ENCODE measurements at places on chromosomes 5 and 9. TPM values are rescaled to one million over a fixed set of nuclear protein-coding genes. Genes with fewer than 3 reads are reported as not detected.
A peak's percentile ranks its signal among the peaks of the same experiment; 100 is the strongest.

The PCDHGA1 gene
- total RNA-seq = 0.38 TPM

GRCh38 chr5:72234265-72234700, 85.8 kb downstream of the MRPS27 start:
- no peak for DNase-seq

DNA sequence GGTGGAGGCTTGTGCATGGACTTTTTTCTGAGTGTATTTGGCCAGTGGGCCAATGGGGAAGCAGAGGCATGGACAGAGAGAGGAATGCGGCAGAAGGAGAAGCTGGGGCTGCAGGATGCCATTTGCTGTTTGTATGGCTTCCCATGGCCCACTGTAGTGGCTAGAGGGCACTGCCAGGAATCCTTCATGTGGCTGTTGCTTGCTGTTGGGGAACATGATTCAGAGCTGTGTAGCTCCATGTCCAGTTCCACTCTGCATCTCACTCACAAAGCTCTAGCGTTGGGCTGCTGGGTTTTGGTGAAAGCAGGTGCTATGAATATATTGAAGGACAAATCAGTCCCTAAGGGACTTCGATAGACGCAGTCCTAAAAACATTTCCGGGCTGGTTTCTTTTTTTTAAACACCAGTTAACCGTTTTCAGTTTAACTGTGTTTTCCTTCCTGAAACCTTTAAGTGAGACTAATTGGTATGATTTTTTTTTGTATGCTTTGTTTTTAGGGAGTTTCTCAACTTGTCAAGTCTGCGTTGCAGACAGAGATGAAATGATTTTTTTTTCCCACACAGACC, 51.3 kb downstream of the SLC22A5 start:
- DNase-seq = no peak

- DNase-seq = no peak
Observed at GRCh38 chr9:8684978-8685708, 885.6 kb upstream of the DMAC1 start.

GRCh38 chr5:22250528-22250927, 602.6 kb downstream of the CDH12 start:
- DNase-seq = no peak

- DNase-seq = peak; percentile 47
Observed at GRCh38 chr9:214648-215493, at the start of gene DOCK8. Gene DOCK8 (plus strand): TSS chr9:214865. CDS start chr9:214977, 112 bp downstream.

DNA sequence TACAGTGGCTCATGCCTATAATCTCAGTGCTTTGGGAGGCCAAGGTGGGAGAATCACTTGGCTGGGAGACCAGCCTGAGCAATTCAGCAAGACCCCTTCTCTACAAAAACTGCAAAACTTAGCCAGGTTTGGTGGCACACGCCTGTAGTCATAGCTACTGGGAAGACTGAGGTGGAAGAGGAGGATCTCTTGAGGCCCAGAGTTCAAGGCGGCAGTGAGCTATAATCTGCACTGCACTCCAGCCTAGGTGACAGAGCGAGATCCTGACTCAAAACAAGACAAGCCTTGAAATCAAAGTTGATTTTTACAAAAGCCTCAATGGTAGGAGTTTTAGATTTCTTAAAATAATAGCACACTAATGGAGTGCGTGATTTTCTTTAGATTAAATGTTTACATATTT, 14.6 kb downstream of the UBE2D2 start:
- DNase-seq = no peak

- DNase-seq = no peak
Observed at GRCh38 chr5:137636830-137637714, 98.8 kb downstream of the KLHL3 start.

GRCh38 chr9:90176901-90177300, 465.7 kb downstream of the DIRAS2 start:
- DNase-seq = no peak

- DNase-seq = no peak
Observed at GRCh38 chr5:123582550-123583285, 70.7 kb downstream of the CSNK1G3 start.

The ZFYVE16 gene
- 27.0 TPM for total RNA-seq

DNA sequence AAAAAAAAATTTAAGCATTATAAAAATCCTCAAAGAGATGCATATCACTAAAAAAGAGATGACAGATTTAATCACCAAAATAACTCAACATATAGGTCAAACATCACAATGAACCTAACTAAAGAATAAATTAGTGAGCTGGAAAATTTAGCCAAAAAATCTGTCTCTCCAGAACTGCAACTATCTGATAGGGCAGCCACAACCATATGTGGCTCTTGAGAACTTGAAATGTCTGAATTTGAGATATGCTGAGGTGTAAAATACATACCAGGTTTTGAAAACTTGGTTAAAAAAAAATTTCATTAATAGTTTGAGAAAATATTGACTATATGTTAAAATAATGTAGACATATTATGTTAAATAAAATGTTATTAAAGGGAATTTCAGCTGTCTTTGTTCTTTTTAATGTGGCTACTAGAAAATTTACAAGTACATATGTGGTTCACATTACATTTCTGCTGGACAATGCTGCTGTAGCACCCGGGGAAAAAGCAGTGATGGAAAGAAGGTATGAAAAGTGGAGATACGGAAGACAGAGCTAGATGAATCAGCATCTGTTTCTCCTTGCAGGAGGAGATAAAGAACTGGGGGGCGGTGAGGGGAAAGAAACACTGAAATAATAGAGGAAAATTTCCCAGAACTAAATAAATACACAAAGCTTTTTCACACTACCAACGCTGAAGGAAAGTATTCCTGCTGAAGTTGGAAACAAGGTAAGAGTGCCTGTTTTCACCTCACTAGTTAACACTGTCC, 66.1 kb downstream of the DCP2 start:
- no peak for DNase-seq

The KCNV2 gene
- total RNA-seq = not detected

DNA sequence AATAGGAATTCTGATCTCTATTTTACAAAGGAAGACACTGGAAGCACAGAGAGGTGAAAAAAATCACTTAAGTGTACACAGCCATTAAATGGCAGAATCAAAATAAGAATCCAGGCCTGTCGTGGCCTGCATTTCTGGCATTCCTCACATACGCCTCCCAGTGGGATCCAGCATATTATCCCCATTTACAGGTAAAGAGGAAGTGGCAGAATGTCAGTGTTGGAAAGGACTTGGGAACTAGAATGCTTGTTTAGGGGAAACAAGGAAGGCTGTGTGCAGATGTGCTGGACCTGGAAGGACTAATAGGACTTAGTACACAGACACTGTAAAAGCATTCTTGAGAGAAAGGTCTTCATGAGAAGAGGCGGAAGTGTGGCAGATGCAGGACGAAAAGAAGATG, 241.8 kb downstream of the TRIM32 start:
- no peak for DNase-seq

The HRCT1 gene
- total RNA-seq = not detected

The ZNF879 gene
- 23.5 TPM for total RNA-seq

The PAIP1 gene
- 36.2 TPM for total RNA-seq

- no peak for DNase-seq
Observed at GRCh38 chr5:58327289-58327688, 132.6 kb downstream of the PLK2 start.

- DNase-seq = no peak
Observed at GRCh38 chr5:12704955-12705354, 800.7 kb upstream of the CTNND2 start.

GRCh38 chr5:175246242-175246888, 197.6 kb downstream of the DRD1 start:
- DNase-seq = no peak

DNA sequence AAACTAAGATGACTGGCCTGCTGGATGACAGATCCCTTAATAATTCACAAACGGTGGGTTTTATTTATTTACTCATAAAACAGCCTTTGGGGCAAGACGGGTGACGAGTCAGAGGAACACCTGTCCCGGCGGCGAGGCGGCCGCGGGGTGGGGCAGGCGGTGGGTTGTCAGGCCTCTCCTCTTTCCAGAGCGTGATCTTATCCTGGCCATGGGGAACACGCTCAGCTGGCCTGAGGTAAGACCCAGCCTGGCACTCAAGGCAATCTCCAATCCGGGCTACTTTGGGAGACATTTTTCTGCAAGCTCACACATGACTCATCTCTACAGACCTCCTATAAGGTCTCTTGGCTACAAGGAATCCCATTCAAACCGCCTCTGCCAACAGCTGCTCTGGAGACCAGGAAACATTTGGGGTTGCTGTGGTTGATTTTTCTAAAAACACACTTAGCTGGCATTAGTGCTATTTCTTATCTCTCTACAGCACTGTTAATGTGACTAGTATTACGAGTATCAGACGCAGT, 6.3 kb downstream of the RAPGEF1 start:
- DNase-seq = peak; percentile 18

The FAM153A gene
- 116 TPM for total RNA-seq

- DNase-seq = no peak
Observed at GRCh38 chr5:88230546-88231066, 38.0 kb downstream of the TMEM161B start.

DNA sequence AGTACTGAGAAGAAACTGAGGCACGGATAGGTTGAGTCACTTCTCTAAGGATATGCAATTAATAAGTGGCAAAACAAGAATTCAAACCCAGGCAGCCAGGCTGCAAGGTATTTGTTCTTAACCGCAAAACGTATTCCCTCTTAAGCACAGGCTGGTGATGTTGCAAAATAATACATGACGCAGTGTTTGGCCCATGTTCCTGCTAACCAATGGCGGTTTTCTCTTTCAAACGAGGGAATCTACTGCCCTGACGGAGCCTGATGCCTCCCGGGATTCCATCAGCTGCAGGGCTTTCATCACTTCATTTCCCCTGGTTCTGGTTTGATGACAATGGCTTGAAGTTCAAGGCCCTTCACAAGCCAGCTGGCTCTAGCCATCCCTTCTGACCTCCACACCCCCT, 154.8 kb downstream of the SLIT3 start:
- no peak for DNase-seq

The SH3GL2 gene
- not detected for total RNA-seq

GRCh38 chr5:79030663-79031484, 38.6 kb downstream of the DMGDH start:
- DNase-seq = no peak

DNA sequence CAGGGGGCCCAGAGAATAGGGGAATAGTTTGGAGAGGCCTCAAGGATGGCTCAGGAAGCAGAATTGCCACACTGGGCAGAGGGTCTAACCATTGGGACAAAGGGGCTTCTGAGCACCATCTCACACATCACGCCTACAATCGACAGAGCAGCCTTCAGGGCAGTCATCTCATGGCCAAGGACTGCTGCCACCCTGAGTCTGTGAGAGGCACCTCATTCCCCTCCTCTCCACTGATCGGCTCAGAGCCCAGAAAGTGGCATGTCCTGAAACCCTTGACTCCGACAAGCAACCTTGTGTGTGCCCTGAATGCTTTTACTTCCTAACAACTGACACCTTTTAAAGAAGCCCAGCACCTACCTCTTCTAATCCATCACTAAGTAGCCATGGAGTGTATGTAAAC, 128.9 kb upstream of the PTPN3 start:
- DNase-seq = no peak

The SPATA31D4 gene
- not detected for total RNA-seq

DNA sequence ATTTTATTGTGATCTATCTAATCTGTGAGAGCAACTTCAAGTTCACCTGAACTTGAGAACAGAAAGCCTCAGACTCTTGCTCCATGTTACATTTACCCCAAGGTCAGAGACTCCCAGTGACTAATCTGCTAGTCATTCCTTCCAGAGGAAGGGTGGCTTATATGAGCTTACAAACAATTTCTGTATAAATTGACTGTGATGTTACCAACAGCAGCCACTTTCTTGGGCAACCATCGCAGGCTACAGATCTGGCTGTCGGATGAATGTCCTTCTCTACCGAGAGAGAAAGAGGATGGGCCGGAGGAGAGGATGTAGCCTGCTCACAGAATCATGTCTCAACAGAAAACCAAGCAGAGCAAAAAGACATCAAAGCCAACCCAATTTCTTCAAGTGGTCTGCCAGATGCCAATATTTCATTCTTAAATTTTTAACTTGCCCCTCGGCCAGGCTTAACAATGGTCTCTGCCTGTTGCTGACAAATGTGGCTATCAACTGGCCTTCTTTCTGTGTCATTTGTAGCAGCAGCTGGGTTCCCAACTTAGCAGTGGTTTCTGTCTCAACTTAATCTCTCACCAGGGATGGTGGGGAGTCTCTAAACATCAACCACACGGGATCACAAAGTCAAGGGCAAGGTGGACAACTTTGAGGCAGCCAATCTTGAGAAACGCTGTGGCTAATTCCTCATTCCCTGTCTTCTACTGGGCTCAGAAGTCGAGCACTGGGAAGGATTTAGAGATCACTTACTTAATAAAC, 81.3 kb downstream of the RAPGEF1 start:
- no peak for DNase-seq

DNA sequence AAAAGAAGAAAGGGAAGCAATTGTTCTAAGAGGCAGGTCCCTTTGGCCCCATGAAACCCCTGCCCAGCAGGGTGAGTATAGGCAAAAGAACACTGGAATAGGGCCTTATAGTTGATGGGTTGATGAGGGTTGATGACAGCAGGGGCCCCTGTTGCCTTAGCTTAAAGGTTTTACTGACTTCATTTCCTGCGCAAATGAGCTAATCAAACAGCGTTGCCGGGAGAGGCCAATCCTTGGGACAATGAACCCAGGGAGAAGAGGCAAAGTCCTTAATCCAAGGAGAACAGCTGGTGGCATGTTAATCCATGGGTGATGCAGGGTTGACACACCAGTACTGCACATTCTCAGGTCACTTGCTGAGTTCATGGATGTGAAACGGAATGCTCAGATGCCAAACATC, 22.0 kb upstream of the EPB41L4B start:
- DNase-seq = no peak

- no peak for DNase-seq
Observed at GRCh38 chr9:127116957-127117356, 5.5 kb downstream of the ANGPTL2 start.

- DNase-seq = no peak
Observed at GRCh38 chr5:135476615-135477581, 24.7 kb upstream of the TIFAB start.

Measured in naive thymus-derived CD8-positive, alpha-beta T cell (primary cell).